Endothelial cell (in vitro differentiated cells): ENCODE measurements at places on chromosomes 12 and 14.
A peak's percentile ranks its signal among the peaks of the same experiment; 100 is the strongest.

DNA sequence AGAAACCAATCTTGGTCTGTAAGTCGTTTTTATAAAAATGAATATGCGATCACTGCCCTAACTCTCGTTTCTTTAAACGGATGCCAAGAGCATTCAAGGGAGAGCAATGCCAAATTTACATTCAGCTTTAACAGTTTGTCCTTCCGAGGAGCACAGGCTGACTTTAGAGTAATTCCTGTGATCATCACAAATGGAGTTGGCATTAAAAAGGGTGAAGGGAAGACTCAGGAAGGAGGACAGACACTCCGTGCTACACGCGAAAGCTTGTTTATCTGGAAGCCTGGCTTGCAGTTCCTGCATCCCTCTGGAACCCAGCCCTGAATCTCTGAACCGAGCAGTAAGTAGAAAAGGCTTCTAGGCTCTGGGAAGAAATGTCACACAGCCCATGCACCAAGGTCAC lies 78.4 kb downstream of the PAPOLA start:
- no peak for DNase-seq

- DNase-seq, result no peak
Measured at GRCh38 chr12:50019524-50019923, 5.8 kb downstream of the RACGAP1 start.

- DNase-seq, result no peak
Measured at GRCh38 chr12:60251091-60251490, 655.3 kb downstream of the SLC16A7 start.

GRCh38 chr14:32564596-32564995 lies 235.5 kb downstream of the AKAP6 start:
- no peak for DNase-seq

GRCh38 chr12:108856428-108857157 lies 790 bp downstream of the SSH1 start:
- peak; percentile 35 for DNase-seq

- no peak for DNase-seq
Measured at GRCh38 chr14:56173365-56173922, 55.2 kb downstream of the PELI2 start.

- no peak for DNase-seq
Measured at GRCh38 chr14:69772082-69773017, 5.4 kb downstream of the SRSF5 start.

DNA sequence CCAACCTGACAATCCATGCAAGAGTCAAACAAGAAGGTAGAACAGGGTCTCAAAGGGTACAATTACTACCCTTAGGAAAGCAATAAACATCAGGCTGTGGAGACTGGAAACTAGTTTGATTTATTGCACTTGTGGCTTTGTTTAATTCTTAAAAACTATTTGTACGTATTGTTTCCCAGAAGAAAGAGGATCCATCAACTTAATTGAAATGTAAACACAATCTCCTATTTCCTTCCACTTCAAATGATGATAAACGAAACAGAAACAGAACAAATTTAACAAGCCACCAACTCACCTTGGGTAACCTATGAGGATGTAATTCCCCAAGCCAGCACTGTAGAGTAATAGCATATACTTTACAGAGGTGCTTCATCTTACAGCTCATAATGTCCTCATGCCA lies 8.0 kb downstream of the STXBP6 start:
- DNase-seq, result no peak

DNA sequence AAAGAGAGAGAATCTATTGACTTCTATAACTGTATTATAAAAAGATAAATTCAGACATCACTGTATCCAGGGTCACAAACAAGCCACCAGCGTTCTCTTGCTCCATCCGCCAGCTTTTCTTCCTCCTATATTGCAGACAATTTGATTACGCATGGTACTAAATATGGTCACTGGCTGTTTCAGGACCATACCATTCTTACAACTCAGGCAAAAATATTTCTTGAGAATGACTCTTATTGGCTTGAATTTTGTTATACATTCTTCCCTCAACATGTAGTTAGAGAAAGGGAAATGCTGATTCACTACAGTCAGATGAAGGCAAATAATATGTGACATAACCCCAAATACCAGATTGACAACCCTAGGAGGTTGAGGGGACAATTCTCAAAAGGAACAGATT lies 101.3 kb downstream of the SLC6A15 start:
- no peak for DNase-seq

DNA sequence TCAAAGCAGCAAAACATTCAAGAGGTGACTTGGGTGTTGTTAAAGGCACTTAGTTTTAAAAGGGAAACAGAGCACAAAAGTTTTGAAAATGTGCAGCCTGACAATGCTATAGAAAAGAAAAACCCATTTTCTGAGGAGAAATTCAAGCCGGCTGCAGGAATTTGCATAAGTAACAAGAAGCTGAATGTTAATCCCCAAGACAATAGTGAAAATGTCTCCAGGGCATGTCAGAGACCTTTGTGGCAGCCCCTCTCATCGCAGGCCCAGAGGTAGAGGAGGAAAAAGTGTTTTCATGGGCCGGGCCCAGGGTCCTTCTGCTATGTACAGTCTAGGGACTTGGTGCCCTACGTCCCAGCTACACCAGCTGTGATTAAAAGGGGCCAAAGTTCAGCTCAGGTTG lies 167.9 kb downstream of the PPFIA2 start:
- DNase-seq, result no peak

GRCh38 chr14:65359503-65359902 lies 53.0 kb upstream of the FUT8 start:
- DNase-seq, result no peak

DNA sequence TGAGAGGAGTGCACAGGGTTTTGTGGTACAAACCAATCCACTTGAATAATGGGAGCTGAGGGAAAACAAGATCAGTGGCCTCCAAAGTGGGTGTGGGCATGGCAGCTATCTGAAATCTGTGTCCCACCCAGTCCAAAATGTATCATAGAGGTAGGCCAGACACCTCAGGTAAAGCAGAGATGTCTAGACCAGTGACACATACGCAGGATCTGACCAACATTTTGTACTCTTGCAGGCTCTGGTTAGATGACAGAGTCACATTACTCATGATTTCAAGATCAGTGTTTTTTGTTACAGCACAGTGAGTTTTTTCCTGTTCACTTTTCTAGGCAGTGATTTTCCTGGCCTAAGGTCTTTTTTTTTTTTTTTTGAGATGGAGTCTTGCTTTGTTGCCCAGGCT lies 211.8 kb downstream of the PCNX1 start:
- no peak for DNase-seq

DNA sequence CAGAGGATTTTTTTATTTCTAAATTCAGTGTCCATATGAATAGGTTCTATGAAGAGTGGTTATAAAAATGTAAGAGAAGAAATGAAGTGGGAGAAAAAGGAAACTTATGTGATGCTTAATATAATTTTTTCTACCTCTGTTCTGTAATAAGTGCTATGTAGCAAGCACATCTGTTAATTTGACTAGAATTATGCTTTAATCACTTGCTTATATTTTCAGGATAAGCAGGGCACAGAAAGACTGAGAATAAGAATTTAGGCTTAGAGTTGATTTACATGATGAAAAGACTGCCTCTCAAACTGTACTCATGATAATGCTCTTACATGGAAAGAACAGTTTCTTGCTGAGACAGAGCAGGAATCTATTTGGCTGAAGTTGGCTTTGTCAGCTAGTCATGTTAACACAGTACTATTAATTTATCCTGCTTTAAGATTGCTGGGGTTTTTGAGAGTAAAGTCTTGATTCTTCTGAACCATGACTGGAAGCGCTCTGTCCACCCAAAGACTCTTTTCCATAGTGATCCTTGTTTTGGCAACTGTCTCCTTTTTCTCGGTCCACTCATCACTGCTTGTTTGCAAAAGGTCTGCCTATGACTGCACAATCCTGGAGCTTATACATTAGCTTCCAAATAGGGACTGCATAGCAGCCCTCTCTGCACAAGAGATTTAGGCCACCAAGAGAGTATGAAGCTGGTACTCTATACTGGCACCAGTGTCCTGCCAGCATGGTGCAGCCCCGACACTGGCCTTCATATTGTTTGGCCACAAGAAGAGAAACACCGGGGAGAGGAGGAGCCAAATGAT lies 98.8 kb downstream of the AKAP6 start:
- DNase-seq, result no peak

GRCh38 chr12:113500782-113501311 lies 29.2 kb upstream of the LHX5 start:
- no peak for DNase-seq

DNA sequence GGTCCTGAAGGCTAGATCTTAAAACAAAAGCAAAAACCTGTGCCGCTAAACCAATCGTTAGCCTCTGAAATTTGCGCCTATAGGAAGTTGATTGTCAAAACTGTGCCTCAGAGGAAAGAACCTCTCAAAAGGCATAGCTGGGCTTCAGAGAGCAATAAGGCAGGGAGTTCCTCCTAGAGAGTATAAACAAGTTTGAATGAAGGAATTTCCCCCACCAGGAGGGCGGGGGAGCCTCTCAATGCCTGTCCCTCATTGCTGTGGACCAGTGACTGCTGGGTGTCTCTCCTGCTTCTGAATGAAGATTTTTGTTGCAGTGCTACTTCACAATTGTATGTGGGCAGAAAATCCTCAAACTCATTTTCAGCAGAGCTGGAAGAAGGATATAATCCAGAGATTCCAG lies 88.6 kb downstream of the KCNK10 start:
- DNase-seq, result no peak

DNA sequence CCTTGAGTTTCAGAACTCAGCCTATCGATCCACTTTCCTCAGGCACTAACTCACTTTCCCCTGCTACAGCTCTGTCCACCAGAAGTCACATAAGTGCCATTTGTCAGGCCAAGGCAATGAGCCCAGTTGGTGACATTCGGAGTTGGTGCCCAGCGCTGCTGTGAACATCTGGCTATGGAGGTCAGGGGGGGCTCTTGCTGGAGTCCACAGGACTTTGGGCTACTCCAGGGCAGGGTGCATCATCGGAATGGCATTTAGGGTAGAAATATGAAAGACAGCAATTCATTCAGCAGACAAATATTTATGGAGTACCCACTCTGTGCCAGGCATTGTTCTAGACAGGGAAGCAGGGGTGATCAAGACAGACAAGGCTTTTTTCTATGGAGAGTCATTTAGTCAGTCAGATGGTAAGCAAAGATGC lies 1.5 kb upstream of the PPP1CC start:
- DNase-seq, result no peak

- DNase-seq, result no peak
Measured at GRCh38 chr12:89951050-89951693, 242.5 kb upstream of the ATP2B1 start.

DNA sequence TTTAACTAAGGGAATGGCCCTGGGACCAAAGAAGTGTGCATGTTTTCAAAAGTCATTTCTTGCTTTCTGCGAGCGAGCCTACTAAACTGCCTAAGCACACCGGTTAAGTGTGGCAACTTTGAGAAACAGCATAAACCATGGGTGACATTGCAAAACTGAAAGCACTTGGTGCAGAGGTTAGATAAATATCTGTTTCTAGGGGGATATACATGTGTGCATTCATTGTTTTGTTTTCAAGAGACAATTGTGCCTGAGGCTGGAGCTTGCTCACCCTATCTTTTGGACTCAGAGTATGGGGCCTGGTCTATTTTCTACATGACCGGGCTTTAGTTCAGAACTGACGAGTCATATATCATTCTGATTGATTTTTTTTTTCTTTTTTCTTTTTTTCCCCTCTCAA lies 923.4 kb downstream of the NRXN3 start:
- no peak for DNase-seq

GRCh38 chr12:32918890-32919801 lies 22.6 kb upstream of the PKP2 start:
- no peak for DNase-seq

DNA sequence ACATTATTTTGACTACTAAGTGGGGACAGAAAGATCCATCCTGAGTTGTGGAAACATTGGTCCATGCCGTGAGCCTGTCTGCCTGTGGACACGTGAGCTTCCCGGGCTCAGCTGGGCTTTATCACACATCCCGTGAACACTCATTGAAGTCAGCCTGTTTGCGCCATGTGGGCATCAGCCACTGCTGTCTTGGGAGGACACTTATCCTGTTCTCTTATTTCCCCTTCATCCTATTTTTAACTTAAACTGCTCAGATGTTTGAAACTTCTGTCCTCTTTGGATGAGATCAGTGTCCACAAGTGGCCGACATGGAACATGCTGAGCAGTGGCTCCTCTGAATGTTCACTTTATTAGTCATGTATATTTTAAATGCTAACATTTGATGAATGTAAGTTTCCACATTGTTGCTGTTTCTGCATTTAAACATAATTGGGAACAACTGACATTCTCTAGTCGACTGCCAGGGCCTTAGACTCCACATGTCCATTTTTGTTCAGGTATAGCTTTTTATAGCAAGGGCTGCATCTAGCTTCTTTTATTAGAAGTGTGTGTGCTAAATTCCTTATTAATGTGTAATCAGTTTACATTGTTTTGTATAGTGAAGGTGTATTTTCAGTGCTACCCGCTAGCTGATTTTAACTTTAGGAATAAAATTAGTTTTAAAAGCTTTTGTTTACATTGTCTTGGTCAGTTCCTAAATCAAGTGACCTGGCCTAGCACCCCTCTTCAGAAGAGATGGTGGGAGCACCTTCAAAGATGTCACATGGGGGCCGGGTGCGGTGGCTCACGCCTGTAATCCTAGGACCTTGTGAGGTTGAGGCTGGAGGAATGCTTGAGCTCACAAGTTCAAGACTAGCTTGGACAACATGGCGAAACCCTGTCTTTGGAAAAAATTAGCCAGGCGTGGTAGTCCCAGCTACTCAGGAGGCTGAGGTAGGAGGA lies 24.0 kb downstream of the RNF34 start:
- DNase-seq, result no peak

- no peak for DNase-seq
Measured at GRCh38 chr12:46892034-46892705, 66.4 kb upstream of the SLC38A4 start.

DNA sequence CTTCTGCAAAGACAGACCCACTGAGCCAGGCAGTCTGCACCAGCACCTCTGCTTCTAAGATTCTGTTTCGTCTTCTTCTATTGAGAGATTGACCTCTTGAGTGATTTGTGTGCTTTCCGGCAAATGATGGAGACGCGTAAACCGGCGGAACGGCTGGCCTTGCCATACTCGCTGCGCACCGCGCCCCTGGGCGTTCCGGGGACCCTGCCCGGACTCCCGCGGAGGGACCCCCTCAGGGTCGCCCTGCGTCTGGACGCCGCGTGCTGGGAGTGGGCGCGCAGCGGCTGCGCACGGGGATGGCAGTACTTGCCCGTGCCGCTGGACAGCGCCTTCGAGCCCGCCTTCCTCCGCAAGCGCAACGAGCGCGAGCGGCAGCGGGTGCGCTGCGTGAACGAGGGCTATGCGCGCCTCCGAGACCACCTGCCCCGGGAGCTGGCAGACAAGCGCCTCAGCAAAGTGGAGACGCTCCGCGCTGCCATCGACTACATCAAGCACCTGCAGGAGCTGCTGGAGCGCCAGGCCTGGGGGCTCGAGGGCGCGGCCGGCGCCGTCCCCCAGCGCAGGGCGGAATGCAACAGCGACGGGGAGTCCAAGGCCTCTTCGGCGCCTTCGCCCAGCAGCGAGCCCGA lies 703 bp downstream of the ASCL4 start:
- peak; percentile 64 for DNase-seq

GRCh38 chr12:33223956-33224355 lies 215.7 kb downstream of the SYT10 start:
- no peak for DNase-seq

- DNase-seq, result no peak
Measured at GRCh38 chr12:71871116-71871515, 31.6 kb downstream of the TBC1D15 start.

GRCh38 chr12:234019-234418 lies 20.1 kb upstream of the SLC6A12 start:
- DNase-seq, result no peak
